Gastroesophageal sphincter (tissue), 4 donors: ENCODE measurements at places on chromosomes 12 and 14.

DNA sequence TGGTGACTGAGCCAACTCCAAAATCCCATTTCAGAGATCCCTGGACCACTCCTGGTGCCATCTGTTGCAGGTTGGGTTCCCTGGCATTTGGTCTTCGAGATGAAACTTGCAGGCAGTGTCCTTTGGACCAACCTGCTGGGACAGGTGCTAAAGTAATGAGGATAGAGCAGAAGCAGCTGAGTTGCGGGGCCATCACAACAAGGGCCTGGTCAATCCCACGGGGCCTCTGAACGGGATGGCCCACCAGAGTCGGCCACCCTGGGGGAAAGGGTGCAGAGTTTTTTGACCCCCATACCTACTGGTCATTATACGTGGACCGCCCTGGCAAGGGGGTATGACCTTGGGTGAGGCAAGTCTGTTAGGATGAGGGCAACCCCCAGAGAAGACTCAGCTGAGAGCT, 39.3 kb downstream of the DLK1 start:
- ATAC-seq = no peak

DNA sequence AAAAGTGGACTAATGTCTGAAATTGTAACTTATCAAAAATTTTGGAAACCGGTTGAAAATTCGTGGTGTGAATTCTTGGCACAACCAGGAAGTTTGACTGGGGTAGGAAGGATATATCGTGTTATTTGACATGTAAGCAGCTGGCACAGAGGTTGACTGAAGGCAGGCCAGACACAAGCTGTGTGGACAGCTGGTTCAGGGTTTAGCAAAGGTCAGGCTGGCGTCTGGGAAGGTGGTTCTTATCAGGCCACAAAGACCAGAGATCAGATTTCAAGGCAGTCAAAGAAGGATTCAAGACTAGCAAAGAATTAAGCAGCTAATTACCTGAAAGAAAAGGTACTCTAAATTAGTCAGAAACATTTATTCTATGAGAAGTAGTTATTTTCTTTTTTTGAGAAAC, 450.2 kb upstream of the MDGA2 start:
- no peak for ATAC-seq

DNA sequence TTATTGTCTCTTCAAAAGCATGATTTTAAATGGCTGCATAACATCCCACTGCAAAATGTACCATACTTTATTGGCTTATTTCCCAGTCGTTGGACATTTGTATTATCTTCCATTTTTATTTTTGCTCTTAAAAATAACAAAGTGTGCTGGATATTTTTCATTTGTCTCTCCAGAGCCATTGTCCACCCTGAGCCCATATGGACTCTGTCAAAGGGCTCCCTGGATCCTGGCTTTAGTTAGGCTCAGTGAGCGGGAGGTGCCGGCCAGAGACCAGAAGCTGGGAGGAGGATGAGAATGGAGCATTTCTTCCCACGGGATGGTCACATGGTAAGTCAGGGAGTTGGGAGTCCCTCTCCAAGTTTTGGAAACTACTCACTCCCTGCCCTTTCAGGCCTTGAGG, 296.9 kb downstream of the NUAK1 start:
- no peak for ATAC-seq

DNA sequence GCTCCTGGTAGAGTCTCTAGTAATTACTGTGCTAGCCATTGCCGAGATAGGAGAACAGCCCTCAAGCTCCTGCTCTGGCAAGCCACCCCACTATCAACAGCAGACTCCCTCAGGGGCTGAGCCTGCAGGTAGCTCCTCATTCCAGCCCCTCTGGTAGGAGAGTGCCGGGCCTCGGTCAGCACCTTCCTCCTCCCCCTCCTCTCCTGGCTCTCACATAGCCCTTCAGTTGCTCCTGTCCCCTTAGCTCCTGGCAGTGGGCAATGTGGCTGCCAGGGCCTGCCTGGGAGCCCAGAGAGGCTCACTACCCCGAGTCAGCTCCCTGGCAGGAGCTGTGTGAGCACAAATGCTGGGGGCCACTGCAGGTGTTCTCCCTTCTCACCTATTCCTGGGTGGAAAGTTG, 52.0 kb downstream of the IQSEC3 start:
- ATAC-seq = no peak

DNA sequence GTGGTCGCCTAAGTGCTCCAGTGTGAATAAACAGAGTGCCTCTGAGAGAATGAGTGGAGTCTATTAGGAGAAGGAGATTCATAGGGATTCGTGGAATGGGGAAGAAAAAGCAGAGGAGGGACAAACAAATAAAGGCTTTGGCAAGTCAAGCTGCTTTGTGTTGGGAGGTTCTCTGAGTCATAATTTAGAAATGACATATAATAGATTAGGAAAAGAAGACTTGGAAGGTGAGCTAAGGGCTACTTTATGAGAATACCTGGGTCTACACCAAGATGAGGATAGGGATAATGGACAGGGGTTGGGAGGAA, 6.4 kb upstream of the NTN4 start:
- ATAC-seq = no peak

- ATAC-seq = no peak
These were observed 87.4 kb downstream of the TTC8 start for GRCh38 chr14:88911809-88912208.

DNA sequence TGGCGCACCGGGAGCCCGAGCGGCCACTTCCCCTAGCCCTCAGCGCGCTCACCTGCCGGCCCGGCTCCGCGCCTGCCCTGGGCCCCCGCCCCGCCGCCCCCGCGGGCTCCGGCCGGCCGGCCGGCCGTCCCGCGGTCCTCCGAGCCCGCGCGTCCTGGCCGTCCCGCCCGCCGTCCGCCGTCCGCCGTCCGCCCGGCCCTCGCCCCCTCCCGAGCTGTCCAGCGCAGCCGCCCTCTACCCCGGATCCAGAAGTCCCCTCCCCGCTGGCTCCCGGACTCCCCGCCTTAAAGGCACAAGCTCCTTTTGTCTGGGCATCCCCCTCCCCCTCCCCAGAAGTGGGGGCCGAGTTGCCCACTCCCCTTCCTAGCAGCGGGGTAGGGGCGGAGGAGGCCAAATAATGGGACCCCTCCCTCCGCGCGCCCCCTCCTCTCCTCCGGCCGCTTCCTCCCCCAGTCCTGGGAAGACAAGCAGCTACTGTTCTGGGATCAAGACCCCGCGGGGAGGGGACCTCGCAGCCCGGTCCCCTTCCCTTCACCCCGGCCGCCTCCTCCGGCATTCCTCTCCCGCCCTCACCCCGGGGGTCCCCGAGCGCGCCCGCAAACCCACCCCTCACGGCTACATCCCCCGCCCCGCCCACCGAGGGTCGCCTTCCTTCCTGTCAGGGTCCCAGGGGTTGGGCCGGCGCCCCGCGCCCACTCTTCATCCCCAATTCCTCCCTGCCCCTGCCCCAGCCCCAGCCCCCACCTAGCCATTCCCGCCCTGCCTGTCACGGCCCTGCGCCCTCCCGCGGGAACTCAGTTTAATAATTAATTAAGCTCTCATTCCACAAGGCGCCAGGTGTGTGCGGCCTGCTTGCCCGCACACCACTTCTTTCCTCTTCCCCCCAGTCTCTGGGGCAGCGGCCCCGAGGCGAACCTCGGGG, at the start of gene ADCY6:
TSS of gene ADCY6 (minus strand) at position 236 of the 922 bp plus-strand sequence. CDS start 5,655 bp downstream, outside the sequence.
- ATAC-seq = peak; percentile 88

GRCh38 chr12:55842681-55843429, at the start of gene MMP19:
TSS of gene MMP19 (minus strand) at chr12:55842936. CDS start at chr12:55842830, 106 bp downstream.
- peak; percentile 53 for ATAC-seq

- no peak for ATAC-seq
These were observed 360.4 kb downstream of the PCNX1 start for GRCh38 chr14:71267691-71268090.

GRCh38 chr14:92726135-92726932, 22.1 kb downstream of the LGMN start:
- ATAC-seq = peak; percentile 68

DNA sequence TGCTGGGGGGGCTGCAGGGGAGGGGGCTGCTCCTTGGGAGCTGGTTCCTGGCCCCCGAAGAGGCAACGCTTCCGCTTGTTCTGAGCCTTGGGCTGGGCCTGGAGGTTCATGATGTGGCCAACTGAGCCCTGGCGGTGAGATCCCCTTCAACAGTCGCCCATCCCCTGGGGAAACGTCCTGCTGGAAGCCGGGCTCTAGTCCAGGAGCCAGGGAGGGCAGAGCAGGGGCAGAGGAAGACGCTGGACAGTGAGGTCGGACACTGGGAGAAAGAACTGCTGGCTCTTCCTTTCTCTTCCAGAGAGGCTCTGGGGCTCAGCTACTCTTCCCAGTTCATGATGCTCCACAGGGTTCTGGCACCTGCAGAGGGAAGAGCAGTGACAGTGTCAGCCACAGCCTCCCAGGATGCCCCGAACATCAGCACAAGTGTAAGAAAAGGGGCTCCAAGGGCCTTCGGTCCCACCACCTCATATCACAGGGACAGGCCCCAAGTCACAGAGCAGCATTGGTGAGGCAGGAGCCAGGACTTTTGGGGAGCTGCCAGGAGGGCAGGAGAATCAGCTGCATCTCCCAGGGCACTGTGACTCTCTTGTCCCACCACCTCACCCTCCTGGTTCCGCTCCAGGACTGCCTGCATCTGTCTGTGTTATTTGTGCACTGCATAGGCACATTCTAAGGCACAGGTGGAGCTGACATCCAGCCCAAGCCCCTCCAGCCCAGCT, 25.9 kb upstream of the PNMA1 start:
- no peak for ATAC-seq

- ATAC-seq = peak; percentile 85
These were observed 108.5 kb downstream of the SLC38A1 start for GRCh38 chr12:46160101-46160980.

DNA sequence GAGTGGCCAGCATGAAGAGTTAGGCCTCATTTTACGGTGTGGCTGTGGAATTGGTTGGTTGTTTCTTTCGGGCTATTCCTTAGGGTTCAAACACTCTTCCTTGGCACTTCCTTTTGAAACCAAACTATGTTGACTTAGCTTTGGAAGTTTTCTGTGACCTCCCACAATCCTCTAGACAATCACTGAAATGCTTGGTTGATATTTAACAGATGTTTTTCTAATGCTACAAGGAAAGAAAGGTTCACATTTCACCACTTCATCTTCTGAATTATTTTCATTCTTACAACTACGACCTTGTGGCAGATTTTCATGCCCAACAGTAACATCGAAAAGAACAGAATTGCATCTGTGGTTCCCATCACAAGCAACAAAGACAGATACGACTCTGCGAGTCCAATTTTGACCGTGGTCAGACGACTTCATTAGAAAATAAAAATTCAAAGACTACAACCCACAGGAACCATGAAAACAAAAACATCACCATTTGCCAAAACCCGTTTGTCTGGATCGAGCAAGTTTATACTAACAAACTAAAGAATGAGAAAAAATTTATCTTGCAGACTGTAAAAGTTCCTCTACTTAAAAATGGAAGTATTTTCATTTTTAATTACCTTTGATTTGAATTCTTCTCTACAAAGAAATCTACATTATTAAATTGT, 16.9 kb downstream of the PRKAB1 start:
- ATAC-seq = no peak

- ATAC-seq = no peak
These were observed 78.6 kb downstream of the POLR3B start for GRCh38 chr12:106436164-106436563.

- no peak for ATAC-seq
These were observed 22.7 kb upstream of the MEG3 start for GRCh38 chr14:100803226-100803625.

GRCh38 chr14:95664546-95664945, 21.7 kb upstream of the TCL1B start:
- no peak for ATAC-seq

DNA sequence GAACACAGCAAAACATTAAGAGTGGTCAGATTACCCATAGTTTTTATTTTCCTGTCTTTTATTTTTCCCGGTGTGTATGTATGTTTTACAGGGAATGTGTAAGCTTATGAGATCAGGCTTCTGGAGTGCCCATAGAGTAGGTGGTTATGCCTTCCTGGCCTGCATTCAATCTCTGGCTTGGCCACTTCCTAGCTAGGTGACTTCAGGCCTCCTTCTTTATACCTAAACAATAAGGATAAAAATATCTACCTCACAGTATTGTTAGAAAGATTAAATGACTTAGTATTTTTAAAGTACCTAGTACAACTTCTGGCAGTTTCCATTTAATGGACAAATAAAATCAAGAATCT, 42.4 kb downstream of the ITPR2 start:
- no peak for ATAC-seq

DNA sequence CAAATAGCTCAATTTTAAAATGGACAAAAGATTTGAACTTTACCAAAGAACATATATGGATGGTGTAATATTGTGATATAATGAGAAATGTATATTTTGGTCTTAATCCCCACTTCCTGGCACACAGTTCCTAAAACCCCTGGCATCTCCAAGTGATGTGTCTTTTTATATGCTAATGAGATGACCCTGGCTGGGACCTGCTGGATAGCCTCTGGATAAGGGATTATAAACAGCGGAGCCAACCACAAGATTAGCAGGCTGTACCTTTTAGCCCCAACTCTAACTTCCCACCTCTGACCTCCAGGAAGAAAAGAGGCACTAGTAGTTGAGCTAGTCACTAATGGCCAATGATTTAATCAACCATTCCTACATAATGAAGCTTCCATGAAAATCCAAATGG, 130.0 kb downstream of the DPF3 start:
- ATAC-seq = no peak

DNA sequence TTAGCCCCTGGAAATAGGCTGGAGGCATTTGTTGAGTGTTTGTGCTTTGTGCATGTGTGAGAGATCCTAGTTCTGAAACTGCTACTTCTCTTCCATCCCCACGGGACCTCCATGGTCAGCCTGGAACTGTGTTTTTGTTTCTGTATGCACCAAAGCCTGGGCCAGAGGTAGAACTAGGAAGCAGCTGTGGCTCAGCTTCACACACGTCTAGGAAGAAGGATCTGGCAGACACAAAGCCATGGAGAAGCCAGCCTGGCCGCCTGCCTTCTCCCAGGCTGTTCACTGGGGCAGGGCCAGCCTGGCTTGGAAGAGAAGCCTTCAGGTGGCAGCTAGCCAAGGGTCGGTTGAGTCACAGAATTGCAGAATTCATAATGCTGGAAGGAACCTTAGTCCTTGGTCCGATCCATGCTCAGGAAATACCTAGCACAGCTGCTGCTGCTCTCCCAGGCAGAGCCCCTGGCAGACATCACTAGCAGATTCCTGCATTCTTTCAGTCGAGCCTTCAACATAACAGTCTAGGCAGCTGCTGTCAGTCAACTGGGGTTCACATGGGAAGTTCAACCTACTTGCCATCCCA, 27.0 kb downstream of the RIN3 start:
- ATAC-seq = peak; percentile 97

DNA sequence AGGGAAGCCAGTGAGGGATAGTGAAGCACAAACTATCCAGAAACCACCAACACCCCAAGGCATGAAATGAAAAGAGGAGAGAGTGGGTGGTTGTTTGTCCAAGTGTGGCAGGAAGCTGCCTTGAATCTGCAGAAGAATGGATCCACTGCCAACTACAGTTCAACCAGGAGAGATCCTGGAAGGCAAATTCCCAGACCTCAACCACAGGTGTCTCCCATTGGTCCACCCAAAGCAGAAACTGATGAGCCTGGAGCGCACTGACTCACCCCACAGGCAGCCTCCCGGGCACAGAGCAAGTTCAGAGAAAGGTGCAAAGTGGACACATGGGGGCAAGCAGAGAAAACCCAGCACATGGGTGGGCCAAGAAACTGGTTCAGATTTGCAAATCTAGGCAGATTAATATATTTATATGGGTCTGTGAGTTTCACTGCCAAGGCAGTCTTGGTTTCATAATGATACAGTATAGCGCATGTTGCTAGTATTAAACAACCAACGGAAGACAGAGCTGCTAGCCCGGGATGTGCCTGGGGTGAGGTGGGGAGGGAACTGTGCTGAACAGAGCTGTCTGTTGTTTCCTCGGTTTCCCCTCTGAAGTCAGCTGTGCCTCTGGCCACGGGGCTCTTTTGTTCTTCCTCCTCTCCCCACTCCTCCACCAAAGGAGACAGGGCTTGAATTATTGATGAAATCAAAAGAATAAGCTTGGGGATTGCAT, 416.2 kb upstream of the CCDC196 start:
- no peak for ATAC-seq

- ATAC-seq = no peak
These were observed 128.5 kb downstream of the TBX3 start for GRCh38 chr12:114555451-114555850.
